Esophagus mucosa (tissue), 1 donor: ENCODE measurements at places on chromosomes 5 and 9. TPM values are rescaled to one million over a fixed set of nuclear protein-coding genes. Genes with fewer than 3 reads are reported as not detected.

DMGDH gene
- total RNA-seq = 0.60 TPM

PCDHA7 gene
- 0.08 TPM for total RNA-seq

RAB3C gene
- 1.8 TPM for total RNA-seq

SPATA31D4 gene
- total RNA-seq = not detected

ICE1 gene
- total RNA-seq = 10.8 TPM

KIF20A gene
- 21.2 TPM for total RNA-seq

OMD gene
- 0.40 TPM for total RNA-seq

SLC34A3 gene
- 0.68 TPM for total RNA-seq
